Activated CD8-positive, alpha-beta memory T cell treated with anti-CD3 and anti-CD28 coated beads for 4 hours (primary cell): ENCODE measurements at places on chromosomes 6 and 20.

DNA sequence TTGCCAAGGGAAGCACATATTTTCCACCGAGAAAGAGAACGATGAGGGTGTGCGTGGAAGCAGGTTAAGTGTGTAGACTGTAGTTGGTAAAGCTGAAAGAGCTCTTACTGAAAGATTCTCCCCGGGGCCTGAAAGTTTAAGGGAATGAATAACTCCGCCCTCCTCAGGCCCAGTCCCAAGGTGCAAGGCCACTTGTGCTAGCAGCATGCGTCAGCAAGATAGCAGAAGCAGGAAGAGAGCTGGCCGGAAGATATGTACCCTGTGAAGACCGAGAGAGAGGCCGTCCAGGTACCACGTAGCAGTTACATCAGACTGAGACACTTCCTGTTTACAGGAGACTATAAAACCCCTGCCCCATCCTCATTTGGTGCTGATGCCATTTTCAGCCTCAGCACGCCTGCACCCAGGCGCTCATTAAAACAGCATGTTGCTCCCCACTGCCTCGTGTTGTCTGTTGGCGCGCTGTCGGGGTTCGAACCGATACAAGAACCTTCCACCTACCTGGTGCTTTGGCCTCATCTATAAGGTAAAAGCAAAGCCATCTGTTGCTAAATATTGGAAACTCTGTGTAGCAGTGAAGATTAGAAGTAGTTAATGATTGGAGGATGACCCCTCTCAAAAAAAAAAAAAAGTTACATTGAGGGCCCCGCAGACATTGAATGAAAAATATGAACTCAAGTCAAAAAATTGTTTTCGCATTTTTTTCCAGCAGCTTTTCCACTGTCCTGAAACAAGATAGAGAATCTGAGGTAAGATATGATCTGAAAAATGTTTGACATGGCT, 18.6 kb upstream of the FAM135A start:
- no peak for DNase-seq

- no peak for DNase-seq
Observed at GRCh38 chr20:38426006-38426897, 8.9 kb downstream of the SNHG17 start.

- no peak for DNase-seq
Observed at GRCh38 chr6:5249451-5250122, 11.2 kb downstream of the LYRM4 start.

- no peak for DNase-seq
Observed at GRCh38 chr6:69732640-69733039, 64.2 kb downstream of the LMBRD1 start.

DNA sequence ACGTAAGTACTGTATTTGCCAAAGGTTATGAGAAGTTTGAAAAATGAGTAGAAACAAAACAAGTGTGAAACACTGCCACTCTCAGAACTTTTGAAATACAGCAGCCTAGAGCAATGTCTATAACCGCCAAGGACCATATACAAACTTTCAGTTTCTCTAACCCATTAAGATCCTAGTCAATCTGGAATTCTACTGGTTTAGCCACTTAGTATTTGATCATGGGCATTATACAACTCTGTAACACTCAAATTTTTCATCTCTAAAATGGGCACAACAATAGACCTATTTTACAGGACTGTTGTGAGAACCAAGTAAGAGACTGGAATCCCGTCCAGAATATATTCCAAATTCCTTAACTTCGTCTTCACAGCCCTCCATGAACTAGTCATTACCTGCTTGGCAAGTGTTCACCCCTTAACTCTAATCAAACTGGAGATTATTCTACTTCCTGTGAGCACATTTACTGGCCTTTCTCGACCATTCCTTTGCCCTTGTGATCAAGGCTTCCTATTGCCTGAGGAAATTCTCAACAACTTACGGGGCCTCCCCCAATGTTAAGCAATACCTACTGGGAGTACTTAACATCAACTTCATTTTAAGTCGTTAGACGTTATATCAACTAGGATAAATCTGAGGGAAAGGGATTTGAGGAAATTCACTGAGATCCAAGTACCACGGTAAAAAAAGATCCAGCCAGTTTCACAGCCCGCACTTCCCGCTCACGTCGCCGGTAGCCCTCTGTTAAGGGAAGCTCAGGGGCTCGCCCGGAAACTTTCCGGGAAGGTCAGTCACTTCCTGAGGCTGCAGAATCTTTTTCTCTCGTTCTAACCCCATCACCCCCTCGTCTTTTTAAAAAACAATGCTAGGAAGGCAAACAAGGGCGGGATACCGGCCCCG, 1.1 kb downstream of the EIF2S2 start:
- no peak for DNase-seq

DNA sequence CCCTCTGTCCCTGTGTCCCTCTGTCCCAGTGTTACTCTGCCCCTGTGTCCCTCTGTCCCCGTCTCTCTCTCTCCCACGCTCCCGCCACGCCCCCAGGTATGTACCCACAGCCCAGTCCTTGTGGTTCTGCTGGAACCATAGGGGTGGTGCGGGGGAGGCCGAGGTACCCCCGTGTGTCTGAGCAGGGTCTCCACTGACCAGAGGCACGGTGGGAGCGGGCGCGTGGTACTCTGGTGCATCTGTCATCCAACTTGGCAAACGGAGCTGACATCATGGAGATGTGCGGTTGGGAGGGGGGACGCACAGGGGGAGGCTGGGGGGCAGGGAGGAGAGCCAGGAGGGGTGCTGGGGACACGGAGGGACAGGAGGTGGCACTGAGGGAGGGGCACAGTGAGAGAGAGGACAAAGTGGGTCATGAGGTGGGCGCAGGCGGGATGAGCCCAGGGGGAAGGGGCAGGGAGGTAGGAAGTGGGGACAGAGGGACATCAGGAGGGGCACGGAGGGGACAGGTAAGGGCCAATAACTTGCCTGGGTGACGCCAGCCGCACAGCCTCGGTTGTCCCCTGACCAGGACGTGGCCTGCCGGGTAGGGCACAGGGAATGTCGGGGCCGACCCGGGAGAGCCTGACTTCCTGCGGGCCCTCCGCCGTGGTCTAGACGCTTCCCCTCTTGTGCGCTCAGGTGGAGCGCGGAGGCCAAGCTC, 163.6 kb upstream of the PDE10A start:
- no peak for DNase-seq

GRCh38 chr6:37399795-37400490, 33.1 kb upstream of the CMTR1 start:
- DNase-seq, result no peak

DNA sequence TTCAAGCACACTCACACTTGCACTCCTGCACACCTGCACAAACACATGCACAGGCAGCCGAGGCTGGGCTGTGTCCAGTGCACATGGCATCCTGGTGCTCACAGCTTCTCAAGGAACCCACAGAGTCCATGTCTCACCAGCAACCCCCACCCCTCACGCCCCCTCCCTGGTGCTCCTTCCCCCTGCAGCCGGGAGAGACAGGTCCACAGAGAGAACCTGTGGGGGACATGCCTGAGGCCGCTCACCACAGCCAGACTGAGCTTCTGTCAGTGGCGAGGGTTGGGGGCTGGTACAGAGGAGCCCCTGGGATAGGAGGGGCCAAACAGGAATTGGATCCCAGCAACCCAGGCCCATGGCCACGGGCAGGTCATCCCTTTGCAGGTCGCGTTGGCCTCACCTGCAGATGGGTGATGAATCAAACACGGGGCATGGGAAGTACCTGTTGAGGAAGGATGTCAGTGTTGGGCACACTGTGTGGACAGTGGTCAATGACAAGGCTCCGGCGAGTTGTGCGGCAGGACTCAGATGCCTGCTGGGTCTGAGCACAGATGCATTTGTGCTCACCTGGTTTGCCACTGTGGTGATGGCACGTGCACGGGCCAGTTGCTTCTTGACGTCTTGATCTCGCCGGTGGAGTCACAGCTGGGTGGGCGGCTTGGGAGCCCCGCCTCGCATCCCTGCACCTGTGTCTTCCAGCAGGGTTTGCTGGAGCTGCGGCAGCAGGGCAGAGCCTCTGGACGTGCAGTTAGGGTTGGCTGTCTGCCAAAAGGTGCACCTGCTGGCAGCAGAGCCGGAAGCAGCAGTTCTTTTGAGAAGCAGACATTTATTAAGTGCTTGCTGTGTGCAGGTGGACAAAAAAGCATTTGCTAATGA, 113.0 kb downstream of the ERMARD start:
- no peak for DNase-seq

- DNase-seq, result no peak
Observed at GRCh38 chr6:106181664-106182418, 95.7 kb downstream of the PRDM1 start.

- no peak for DNase-seq
Observed at GRCh38 chr6:63584125-63584514, 11.8 kb downstream of the LOC128125822 start.

- DNase-seq, result no peak
Observed at GRCh38 chr20:62772990-62773844, 23.1 kb upstream of the MRGBP start.

DNA sequence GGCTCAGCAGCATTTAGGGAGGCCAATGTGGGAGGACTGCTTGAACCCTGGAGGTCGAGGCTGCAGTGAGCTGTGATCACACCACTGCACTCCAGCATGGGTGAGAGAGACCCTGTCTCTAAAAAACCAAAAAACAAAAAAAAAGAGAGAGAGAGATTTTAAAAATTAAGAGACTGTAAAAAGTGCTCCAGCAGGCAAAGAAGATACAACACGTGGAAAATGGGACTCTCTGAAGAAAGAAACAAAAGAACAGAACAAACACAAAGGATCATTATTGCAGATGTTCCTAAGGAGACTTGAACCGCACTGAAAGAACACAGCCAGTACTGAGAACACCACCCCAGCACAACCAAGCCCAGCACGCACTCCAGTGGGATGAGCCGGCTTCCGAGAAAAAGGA, 74.2 kb downstream of the TAF4 start:
- DNase-seq, result no peak

DNA sequence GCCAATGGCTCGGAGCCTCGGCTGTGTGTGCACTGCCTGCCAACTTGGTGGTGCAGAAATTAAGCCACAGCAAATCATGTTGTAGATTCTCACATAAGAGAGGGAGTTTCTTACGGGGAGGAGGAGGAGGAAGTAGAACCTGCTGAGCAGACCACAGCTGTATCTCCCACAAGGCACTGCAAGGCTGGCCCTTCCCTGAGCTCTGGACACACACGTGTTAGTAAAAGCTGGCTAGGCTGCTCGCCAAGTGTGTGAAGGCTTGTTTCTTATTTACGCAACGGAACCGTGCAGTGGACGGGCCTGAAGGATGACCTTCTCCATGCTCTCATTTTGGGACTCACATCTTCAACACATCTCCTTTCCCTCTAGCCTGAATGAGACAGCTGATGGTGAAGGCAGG, 15.7 kb upstream of the QKI start:
- no peak for DNase-seq

GRCh38 chr20:17059465-17059864, 167.4 kb upstream of the PCSK2 start:
- DNase-seq, result no peak

DNA sequence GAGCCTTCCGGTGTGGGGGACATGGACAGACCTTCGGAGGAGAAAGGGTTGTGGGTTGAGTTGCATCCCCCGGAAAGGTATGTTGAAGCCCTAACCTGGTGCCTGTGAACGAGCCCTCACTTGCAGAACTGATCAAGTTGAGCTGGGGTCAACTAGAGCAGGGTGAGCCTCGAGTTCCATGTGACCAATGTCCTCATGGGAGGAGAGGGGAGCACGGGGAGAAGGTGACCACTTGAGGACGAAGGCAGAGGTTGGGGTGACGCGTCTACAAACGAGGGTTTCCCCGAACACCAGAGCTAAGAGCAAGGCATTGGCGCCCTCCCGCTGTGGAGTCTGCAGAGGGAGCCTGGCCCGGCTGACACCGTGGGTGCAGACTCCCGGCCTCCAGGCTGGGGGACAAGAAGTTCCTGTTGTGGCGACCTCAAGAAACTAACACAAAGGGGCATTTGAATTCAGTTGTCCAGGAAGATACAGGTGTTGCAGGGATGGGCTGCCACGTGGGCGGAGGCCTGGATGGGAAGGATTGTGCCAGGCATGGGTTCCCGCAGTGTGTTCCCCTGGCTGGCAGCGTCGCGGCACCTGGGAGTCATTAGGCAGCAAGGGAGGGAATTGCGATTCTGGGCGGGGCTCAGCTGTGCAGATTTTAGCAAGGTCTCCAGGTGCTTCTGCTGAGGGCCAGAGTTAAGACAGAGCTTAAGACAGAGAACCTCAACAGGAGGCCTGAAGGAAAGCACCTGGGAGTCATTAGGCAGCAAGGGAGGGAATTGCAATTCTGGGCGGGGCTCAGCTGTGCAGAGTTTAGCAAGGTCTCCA, 20.4 kb upstream of the UNC93A start:
- DNase-seq, result no peak

DNA sequence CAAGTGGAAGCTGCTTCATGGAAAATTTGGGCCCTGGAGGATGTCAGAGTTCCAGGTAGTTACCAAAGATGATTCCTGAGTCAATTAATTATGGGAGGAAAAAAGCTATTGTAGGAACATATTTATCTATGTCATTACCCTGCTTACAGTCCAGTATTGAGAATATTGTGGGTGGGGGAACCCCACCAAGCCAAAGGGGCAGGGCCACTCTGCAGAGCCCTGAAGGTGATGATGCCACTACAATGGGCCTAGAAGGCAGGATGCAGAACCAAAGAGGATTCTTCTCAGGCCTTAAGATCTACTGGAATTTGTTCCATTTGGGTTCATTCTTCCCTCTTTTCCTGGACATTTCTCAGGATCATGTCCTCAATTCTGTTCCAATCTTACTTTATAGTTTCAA, 375.2 kb upstream of the MARCKS start:
- DNase-seq, result no peak

- no peak for DNase-seq
Observed at GRCh38 chr6:122472022-122472340, 374 bp upstream of the SERINC1 start.

DNA sequence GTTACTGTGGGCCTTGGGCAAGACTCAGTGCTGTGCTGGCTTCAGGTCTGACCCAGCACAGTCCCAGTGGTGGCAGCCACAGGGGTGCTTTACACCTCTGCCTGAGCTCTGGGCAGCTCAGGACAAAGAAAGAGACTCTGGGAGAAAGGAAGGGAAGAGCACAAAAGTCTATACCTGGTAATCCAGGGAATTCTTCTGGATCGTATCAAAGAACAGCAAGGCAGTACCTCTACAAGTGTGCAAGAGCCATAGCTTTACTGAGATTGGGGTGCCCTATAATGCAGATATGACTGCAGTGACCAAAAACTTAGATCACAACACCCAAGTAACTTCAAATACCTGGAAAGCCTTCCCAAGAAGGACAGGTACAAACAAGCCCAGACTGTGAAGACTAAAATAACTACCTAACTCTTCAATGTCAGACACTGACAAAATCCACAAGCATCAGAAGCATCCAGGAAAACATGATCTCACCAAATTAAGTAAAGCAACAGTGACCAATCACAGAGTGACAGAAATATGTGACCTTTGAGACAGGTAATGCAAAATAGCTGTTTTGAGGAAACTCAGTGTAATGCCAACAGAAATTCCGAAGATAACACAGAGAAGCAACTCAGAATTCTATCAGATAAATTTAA, 47.9 kb upstream of the LIN28B start:
- DNase-seq, result no peak

GRCh38 chr6:39923394-39923793, 10.9 kb downstream of the MOCS1 start:
- no peak for DNase-seq

- no peak for DNase-seq
Observed at GRCh38 chr6:30816791-30817739, 67.3 kb upstream of the DDR1 start.
